Peyer's patch (tissue), 4 donors: ENCODE measurements at places on chromosomes 13 and 19. TPM values are rescaled to one million over a fixed set of nuclear protein-coding genes. Genes with fewer than 3 reads are reported as not detected.

GRCh38 chr19:8494158-8494557, 8.3 kb downstream of the PRAM1 start:
- no peak for DNase-seq

- DNase-seq, result no peak
Measured at GRCh38 chr19:46076951-46077814, 36.4 kb upstream of the IGFL4 start.

DNA sequence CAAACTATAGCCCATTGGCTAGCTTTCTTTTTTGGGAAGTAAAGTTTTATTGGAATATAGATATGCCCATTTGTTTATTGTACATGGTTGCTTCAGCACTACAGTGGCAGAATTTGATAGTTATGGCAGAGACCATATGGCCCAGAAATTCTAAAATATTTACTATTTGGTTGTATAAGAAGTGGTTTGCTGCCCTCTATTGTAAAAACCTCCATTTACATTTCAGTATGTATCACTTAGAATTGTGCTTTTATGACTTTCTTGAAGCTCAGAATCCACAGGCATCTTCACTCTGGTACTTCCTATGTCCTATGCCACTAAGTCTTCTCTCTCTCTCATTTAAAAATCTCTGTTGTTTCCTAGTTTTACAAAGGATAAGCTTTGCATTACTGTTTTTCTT, 37.7 kb downstream of the DLEU7 start:
- DNase-seq, result no peak

GRCh38 chr13:44855860-44856259, 133.4 kb downstream of the NUFIP1 start:
- no peak for DNase-seq

- DNase-seq, result no peak
Measured at GRCh38 chr13:99542788-99543406, 41.6 kb downstream of the TM9SF2 start.

Gene ZNF20
- 9.5 TPM for total RNA-seq

Gene ZNF460
- 86.6 TPM for total RNA-seq

GRCh38 chr19:42290523-42291434, 11.2 kb upstream of the PRR19 start:
- DNase-seq, result peak; percentile 71

DNA sequence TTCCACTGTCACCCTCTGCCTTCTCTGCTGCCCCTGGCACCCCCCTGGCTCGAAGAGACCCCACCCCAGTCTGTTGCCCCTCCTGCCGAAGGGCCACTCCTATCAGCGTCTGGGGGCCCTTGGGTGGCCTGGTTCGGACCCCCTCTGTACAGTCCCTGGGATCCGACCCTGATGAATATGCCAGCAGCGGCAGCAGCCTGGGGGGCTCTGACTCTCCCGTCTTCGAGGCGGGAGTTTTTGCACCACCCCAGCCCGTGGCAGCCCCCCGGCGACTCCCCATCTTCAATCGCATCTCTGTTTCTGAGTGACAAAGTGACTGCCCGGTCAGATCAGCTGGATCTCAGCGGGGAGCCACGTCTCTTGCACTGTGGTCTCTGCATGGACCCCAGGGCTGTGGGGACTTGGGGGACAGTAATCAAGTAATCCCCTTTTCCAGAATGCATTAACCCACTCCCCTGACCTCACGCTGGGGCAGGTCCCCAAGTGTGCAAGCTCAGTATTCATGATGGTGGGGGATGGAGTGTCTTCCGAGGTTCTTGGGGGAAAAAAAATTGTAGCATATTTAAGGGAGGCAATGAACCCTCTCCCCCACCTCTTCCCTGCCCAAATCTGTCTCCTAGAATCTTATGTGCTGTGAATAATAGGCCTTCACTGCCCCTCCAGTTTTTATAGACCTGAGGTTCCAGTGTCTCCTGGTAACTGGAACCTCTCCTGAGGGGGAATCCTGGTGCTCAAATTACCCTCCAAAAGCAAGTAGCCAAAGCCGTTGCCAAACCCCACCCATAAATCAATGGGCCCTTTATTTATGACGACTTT, 2.0 kb downstream of the ZFP36 start:
- no peak for DNase-seq
